RWPE2 (cell line): ENCODE measurements at places on chromosomes 2 and 18.

GRCh38 chr2:238839428-238839827 lies 8.5 kb upstream of the TWIST2 start:
- DNase-seq = no peak

DNA sequence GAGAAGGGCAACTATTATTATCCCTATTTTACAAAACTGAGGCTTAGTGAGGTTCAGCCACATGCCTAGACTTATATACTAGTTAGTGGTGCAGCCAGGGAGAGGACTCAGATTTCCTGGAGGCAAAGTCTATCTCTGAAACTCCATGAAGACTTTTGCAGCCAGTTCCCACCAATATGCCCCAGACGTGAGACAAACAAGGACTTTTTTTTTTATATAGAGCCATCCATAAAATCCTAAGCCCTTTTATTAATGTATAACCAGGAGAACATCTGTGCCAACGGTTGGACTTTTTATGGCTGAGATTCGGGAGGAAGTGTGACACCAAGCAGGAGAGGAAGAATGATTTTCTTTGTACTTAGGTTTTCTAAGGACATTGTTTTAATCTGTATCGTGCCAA lies 29.9 kb downstream of the LIPG start:
- no peak for DNase-seq

DNA sequence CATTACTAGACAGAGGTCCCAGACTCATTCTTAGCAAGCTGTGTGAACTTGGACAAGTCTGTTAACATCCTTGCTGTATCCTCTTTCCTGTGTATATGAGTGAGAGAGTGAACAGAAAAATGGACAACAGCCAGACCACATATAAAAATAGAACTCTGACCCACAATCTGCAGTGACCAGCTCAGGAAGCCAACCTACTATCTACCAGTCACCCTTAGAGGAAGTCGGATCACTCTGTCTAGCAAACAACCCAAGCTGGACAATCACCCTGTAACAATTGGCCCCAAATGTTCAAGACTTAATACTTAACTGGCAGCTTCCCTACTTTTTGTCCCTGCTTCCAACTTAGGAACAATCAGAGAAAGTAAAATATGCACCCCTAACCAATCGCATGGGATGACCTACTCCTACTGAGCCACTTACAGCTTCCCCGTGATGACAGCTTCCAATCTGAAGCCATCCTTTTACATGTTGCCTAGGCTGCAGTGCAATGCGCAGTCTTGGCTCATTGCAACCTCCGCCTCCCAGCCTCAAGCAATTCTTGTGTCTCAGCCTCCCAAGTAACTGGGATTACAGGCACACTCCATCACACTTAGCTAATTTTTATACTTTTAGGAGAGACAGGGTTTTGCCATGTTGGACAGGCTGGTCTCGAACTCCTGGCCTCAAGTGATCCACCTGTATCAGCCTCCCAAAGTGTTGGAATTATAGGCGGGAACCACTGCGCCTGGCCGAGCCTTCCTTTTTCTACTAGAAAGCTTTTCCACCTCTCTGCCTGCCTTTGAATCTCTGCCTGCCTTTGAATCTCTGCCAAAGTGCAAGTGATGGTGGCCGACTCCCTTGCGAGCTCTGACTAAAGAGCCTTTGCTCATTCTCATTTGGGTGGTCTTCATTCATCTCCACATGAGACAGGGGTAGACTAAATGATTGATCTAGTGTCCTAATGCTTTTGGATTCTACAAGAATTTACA lies 158.3 kb upstream of the NDUFV2 start:
- no peak for DNase-seq

DNA sequence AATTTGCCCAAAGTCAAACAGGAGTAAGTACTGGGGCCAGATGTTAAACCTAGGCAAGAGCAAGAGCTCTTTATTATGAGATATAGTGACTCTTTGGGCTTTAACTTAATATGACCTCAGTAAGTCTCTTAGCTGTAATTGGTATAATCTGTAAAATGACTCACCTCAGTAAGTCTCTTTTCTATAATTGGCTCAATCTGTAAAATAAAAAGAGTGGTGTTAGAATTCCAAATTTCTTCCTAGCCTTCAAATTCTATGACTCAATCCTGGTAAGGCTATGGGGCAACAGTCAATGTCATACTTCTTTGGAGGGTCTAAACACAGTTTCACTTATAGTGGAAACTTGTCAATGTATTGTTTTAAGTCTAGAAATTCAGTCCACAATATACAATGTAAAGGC lies 1608.9 kb upstream of the PIK3C3 start:
- DNase-seq = no peak

DNA sequence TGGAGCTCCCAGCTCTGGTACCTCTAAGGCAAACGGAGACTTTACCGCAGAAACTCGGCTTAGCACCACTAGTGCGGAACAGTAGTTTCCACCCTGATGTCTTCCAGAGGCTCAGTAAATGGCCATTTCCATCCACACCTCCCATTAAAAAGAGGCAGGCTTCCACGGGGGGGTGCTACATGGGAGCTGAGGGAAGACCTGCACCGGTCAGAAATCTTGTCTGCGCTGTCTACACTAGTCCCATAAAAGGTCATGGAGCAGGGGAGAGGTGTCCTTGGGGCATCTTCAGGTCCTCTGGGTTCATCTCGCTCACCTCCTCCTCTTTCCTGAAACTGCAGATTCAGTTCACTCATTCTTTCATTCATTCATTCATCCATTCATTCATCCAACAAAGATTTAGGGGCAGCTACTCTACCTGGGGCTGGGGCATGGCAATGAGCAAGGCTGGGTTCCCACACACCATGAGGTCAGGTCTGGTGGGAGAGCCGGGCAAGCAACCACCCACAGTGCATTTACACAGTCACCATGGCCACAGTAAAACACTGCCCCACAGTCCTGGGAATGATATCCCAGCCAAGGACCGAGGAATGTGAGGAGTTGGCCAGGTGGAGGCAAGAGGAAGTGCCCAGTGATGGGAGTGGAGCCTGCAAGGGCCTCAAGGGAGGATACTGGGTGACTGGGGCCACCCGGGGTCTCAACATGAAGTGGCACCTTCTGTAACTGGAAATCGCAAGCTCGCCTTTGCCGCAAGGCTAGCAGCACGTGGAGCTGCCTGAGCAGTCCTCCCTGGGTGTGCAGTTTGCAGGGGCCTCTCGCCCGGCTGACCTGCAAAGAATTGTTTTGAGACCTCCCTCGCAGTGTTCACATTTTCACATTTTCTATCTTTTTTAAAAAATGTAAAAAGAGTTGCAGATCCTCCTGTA lies 180.2 kb upstream of the RAB6C start:
- DNase-seq = no peak
